Stimulated activated CD8-positive, alpha-beta memory T cell treated with anti-CD3 and anti-CD28 coated beads, Interleukin-4, amount 100 ng/mL, for 4 hours (primary cell): ENCODE measurements at places on chromosomes 3 and 15.
A peak's percentile ranks its signal among the peaks of the same experiment; 100 is the strongest.

DNA sequence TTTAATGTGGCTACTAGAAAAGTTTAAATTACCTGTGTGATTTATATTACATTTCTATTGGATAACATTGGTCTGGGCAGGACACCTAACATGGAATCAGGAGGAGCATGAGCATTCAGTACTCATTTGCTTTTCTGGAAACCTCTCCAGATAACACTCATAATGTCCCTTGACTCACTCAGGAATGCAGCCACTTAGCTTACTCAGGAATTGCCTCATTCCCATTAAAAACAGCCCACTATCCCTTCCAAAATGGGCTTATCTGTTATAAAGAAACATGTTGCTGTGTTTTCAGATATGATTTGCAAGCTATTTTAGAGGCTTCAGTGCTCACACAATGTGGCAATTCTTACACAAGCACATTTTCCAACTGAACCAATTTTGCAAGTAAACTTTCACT lies 17.1 kb downstream of the GBE1 start:
- no peak for DNase-seq

GRCh38 chr3:57133157-57133556 lies 32.0 kb downstream of the IL17RD start:
- no peak for DNase-seq

- no peak for DNase-seq
Observed at GRCh38 chr3:157067114-157067513, 92.8 kb downstream of the CCNL1 start.

GRCh38 chr15:65212097-65212496 lies 824 bp upstream of the CILP start:
- DNase-seq, result peak; percentile 8

DNA sequence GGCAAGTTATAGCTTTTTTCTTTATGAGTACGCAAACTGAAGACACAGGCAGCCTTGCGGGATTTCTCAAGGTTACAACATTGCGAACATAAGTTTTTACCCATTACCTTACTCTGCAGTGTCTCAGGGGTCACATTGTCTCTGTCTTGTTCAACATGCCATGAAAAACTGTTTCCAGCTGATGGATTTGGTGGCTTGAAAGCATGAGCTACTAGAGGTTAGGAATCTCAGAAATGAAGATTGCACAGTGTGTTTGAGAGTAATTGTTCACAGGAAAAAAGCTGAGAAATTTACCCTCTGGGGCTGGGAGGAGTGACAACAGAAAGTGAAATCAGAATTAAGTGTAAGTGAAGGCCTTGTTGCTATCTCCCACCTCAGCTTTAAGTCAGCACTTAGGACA lies 568.6 kb downstream of the TAFA4 start:
- DNase-seq, result no peak

GRCh38 chr15:70160267-70160666 lies 62.5 kb upstream of the TLE3 start:
- DNase-seq, result no peak

DNA sequence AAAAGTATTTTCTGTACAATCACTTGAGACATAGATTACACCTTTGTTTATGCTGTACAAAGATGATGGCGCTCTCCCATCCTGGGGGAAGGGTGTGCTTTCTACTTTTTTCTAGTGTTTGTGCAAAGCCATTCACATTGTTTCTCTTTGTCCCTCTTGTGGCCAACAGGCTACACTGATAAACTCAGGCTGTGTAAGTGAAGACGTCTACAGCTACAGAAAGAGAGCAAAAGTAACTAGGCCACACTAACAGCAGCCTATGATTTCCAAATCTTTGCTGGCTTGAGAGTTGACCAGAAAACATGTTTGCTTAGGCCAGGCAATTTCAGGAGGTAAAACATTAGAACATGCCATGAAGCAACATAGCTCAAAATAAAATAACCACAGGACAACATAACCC lies 75.1 kb downstream of the FOXB1 start:
- DNase-seq, result no peak

GRCh38 chr3:177681852-177682251 lies 484.6 kb upstream of the TBL1XR1 start:
- DNase-seq, result no peak

- no peak for DNase-seq
Observed at GRCh38 chr15:36359286-36359685, 220.1 kb upstream of the CDIN1 start.

DNA sequence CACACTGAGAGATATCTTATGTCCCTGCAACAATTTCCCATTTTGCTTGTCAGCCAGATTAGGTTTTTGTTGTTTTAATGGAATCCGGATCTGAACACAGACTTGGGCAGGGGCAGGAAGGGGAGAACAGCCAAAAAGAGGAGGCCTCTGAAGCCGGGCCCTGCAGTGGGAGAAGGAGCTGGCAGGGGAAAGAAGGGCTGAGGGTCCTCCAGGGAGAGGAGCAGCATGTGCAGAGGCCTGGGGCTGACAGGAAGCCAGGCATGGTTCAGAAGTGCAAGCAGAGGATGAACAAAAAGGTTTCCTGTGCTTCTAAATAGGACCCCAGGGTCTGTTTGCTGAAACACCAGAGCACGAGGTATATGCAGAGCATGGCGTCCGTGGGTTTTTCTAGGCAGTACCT lies 49.1 kb upstream of the POMGNT2 start:
- DNase-seq, result no peak

GRCh38 chr3:79517766-79518413 lies 249.9 kb downstream of the ROBO1 start:
- DNase-seq, result no peak

GRCh38 chr15:65812916-65813315 lies 20.8 kb upstream of the DENND4A start:
- DNase-seq, result no peak

GRCh38 chr15:73632670-73633058 lies 525 bp downstream of the NPTN start:
- no peak for DNase-seq

GRCh38 chr15:43260011-43260615 lies 6.6 kb downstream of the TGM5 start:
- DNase-seq, result no peak

GRCh38 chr3:190003068-190003467 lies 117.6 kb downstream of the P3H2 start:
- DNase-seq, result no peak

- DNase-seq, result no peak
Observed at GRCh38 chr15:71934446-71934845, 124.1 kb downstream of the NR2E3 start.

DNA sequence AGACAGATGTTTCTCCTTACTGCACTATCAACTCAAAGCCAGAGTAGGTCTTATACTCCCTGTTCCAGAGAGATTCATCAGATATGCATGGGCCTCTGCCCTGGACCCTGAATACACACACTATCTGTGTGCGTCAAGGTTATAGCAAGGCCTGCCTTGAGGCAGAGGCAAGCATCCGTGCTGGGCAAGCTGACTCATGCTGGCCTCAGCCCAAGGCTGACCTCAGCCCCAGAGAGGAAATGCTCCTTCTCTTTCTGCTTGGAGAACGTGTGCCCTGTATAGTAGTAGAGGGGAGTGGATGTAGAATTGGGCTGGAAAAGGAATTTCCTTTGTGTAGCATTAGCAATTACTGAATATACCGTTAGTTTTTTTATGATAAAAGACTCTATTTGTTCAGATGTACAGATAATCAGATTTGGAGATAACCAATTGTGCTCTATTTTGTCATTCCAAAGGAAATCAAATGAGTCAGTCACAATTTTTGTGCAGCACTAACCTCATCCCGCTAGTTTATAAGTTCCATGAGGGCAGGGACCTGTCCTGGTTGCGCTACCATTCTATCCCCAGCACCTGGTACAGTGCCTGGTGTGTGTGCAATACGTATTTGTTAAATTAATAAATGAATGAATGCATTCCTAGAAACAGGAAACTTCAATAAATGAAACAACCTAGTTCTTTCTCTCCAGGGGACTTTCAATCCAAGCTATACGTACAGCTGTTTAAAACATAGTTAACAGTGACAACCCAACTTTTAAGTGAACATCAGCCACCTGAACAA lies 13.3 kb upstream of the PAQR9 start:
- no peak for DNase-seq

- no peak for DNase-seq
Observed at GRCh38 chr3:28268989-28269388, 27.6 kb downstream of the CMC1 start.

- no peak for DNase-seq
Observed at GRCh38 chr15:43106486-43106829, 620 bp upstream of the UBR1 start.

DNA sequence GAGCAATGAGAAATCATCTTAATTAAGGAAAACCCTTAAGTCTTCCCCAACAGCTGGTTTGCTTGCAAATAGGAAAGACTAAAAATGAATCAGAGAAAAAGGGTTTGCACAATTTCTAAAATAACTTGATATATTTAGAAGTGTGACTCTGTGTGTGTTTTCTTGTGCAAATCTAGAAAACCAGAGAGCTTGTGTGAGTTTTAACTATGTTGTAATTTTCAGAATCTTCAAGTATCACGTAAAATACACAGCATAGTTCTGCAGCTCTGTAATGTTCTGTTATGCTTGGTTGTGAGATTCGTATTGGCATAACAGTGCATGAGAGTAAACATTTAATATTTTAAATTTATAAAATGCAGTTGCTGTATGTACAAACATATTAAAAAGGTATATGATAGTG lies 74.7 kb upstream of the GAP43 start:
- no peak for DNase-seq

DNA sequence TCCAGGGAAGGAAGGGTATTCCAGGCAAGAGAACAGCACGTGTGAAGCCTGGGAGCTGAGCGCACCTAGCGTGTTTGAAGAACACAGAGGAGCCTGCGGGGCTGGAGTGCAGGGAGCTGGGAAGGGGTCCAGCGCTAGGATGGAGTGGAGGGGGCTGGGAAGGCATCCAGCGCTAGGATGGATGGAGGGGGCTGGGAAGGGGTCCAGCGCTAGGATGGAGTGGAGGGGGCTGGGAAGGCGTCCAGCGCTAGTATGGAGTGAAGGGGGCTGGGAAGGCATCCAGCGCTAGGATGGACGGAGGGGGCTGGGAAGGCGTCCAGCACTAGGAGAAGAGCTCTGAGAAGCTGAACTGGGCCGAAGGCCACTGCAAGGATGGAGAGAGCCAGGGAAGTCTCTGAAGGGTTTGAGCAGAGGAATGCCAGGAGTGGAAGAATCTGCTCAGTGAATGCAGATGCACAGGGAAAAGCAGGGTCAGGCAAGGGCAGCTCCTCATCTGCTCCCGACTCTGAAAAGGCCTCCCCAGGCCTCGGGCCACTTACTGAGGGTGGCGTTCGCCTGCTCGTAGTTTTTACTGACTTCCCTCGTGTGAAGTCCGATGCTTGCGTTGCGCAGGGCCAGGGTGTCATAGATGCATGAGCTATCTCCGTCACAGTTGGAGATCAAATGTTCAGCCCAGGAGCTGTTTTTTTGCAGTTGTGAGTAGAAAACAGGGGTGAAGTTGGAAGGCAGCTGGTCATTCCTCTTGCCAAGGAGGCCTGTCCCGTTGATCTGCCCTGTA lies 39.8 kb downstream of the MUC20 start:
- DNase-seq, result no peak

- DNase-seq, result no peak
Observed at GRCh38 chr15:22226034-22226790, 145.9 kb downstream of the OR4M2 start.

DNA sequence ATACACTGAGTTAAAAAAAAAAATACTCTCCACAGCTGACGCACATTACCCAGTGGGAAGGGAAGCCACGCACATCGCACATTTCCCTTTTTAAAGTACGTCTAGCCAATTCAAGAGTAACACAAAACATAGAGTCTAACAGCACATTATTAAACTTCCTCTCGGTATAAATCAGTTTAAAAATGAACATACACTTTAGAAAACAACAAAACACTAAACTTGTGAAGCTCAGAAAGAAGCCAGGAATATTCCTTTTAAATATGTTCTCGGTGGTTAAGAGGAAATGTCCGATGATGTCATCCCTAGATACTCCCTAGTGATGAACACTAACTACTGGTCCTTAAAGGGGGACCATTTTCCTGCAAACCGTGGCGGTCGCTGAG lies 721 bp downstream of the MYEF2 start:
- no peak for DNase-seq

DNA sequence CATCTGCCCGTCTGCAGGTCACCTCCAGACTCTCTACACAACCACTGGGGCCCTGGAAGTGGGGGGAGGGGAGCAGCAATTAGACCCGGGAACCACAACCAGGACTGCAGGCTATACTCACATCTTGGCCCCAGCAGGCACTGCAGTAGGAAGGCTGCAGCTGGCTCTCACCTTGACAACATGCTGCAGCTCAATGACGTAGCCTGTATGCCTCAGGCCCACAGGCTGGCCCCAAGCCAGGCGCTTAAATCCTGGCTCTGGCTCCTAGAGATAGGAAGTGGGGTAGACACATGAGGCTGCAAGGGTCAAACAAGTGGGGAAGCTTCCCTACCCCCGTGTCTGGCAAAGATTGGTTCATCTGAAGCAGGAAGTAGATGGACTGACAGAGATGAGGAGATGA lies 4.6 kb upstream of the QRICH1 start:
- DNase-seq, result no peak

GRCh38 chr3:191343913-191344312 lies 13.6 kb upstream of the UTS2B start:
- DNase-seq, result no peak

GRCh38 chr3:190279690-190280089 lies 42.6 kb downstream of the CLDN1 start:
- DNase-seq, result no peak

DNA sequence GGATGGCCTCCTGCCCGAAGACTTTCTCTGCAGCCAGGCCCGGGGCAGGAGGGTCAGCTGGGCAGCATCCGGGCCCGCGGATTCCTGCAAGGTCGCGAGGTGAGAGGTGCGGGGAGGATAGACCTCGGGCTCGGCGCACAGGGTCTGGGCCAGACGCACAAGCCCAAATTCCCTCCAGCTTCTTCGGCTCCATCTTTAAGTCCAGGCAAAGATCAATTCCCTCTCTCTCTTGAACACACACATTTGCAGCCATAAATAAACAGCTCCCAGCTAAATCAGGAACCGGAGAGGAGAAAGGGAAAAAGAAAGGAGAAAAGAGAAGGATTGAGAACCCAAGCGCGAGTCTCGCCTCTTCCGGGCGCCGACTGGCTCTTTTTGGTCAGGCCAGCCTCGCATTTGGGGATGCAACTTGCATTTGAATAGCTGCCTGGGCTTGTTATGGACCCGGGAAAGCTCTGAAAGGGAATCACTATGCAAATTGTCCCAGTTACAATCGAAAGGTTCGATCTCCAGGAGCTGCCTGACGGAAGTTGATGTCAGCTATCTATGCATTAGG lies 14.5 kb upstream of the ONECUT1 start:
- no peak for DNase-seq

DNA sequence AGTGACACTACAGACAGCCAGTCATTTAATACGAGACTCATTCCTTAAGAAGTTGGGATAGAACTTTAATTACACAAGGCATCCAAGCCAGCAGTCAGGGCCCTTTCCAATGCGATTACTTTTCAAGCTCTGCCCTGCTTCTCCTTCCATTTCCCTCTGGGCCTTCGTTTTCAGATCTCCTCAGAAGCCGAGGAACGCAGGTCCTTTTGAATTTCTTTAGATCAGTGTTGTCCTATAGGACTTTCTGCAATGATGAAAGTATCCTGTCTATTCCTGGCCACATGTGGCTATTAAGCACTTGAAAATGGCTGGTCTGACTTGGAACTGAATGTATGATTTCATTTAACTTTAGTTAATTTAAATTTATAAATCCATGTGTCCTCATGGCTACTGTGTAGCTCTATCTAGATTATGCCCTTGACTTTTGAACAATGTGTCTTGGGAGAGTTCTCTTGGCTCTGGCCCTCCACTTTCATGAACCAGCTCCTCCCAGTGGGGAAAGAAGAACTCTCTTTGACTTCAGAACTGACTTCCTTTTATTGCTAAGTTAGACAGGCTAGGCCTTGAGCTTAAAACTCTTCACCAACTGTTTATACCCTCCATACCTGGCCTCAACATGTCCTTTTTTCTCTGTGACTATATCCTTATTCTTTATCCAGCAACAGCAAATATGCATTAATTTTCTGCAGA lies 22.6 kb downstream of the TGFBR2 start:
- DNase-seq, result no peak
